ENCODE measurements at places on chromosomes 4 and X. TPM values are rescaled to one million over a fixed set of nuclear protein-coding genes. Genes with fewer than 3 reads are reported as not detected.

- DNase-seq = no peak
Observed at GRCh38 chr4:157076578-157076947, 613 bp downstream of the GLRB start.

DNA sequence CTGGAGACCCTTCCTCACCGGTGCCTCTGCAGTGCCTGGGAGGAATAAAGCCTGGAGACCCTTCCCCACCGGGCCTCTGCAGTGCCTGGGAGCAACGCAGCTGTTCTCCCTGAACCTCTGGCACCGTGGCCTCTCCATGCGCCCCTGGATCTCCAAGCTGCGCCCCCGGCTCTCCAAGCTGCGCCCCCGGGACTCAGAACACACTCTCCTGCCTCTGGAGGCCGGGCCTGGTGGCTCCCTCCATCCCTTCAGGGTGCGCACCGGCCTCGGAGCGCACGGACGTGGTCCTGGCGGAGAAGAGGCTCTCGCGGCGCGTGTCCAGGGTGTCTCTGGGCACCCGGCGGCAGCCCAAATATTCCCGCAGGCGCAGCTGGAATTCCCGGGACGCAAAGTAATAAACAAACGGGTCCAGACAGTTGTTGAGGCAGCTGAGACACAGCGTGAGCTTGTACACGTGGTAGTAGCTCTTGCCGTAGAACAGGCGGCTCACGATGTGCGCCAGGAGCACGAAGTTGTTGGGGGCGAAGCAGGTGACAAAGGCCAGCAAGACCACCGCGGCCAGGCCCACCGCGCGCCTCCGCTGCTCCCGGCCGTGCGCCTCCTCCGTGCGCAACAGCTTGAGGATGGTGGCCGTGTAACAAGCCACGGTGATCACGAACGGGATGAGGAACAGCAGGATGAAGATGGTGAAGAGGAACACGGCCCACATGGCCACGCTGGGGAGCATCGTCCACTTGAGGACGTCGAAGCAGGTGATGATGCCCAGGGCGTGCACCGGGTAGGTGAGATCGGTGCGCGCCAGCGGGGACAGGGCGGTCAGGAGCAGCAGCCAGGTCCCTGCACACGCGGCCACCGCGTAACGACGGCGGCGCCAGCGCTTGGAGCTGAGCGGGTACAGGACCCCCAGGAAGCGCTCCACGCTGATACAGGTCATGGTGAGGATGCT, 12.8 kb upstream of the ASMTL start:
- DNase-seq = no peak

CLDN34 gene
- 0.10 TPM for polyA plus RNA-seq

GRCh38 chr4:183013730-183014002, 85.4 kb upstream of the WWC2 start:
- no peak for DNase-seq

DNA sequence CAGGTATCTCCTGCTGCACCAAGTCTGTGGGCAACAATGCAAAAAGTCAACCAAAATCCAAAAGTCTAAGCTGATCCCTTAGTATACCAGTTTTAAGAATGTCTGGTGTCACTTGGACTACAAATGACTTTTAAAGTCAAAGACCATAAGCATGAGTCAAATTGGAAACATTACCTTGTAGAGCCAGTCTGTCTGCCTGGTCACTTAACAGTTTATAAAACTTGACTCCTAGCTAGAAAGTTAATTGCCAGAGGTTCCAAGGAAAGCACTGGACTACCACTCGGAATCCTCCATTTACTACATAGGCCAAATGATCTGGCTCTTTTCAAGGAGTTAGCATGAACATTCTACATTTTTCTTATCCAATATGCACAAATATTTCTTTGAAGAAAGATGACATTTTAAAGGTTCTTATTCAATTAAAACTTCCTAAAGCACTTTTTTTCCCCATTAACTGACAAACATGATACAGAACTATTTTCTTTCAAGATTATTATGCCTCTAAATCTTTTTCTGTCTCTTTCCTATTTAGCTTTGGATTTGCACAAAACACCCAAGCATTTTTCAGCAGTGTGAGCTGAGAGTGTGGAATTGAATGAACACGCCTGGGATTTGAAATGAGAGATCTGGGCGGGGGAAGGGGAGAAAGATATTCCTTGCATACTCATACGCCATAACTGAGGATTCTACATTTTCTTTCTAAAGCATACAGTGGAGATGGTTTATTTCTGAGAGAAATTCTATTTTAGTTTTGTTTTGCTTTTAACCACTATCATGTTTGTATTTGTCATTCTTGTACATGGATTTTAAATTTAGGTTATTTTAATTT, 188.4 kb downstream of the SHROOM3 start:
- DNase-seq = no peak

DNA sequence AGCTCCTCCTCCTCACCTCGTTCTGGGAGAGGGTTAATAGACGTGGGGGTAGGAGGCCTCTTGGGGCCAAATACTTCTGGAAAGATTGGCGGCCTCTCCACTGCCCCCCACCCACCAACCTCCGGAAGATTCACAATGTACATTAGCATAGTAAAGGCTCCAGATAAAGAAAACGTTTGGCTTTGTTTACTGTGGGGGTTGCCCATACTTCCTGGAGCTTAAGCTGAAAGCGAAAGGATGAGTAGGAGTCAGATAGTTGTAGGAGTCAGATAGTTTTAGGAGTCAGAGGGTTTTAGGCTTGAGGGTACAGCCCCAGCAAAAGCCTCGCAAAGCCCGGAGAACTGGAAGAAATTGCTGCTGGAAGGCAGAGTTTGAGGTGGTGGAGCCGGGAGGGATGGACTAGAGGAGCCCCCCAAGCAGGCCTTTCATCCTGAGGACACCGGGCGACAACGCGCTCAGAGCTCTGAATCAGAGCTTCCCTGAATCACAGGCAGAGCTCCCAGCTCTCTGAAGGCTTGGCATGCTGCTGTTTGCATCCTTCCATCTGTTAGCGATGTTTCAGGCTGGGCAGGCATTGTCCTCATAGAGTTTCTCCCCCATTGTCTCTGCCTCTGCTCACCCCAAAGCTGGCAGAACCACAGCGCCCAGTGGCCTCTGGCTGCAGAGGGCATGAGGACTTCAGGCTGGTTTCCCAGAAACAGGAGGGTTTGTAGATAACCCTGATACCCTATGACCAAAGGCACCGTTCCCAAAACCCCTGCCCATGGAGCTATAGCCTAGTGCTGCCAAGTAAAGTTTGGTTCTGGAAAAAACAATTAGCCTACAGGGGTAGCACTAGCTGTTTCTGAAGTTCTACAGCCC, 280.7 kb downstream of the BCOR start:
- no peak for DNase-seq

DNA sequence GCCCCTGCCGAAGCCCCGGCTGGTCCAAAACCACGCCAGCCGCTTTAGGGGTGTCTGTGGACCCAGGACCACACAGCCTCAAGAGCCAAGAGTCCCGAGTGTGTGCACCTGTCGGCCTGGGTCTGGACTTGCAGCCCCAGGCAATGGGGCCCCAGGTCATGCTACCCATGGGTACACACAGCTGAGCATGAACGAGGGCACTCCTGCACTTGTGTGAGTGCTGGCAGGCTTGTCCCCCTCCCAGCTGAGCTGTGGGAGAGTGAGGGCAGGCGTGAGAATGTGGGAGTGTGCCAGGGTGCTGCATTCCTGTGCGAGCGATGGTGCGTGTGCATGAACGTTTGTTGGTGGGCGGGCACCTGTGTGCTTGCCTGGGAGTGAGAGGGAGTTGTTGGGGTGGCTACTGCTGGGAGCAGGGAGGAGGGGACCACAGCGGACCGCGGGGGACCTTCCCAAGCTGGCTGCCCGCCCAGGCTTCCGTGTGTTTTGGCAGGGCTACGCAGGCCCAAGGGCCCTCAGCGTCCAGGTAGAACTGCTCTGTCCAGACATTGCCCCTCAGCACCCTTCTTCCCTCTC, 30.8 kb downstream of the BLOC1S4 start:
- no peak for DNase-seq

- DNase-seq = no peak
Observed at GRCh38 chrX:42778096-42778495, at the start of gene PPP1R2C. PPP1R2C (minus strand) TSS chrX:42778163; CDS start chrX:42778079, 84 bp downstream.

GRCh38 chr4:19227701-19228100, 1024.0 kb upstream of the SLIT2 start:
- DNase-seq = no peak

GRCh38 chr4:185139736-185140135, 3.3 kb upstream of the SLC25A4 start:
- DNase-seq = no peak

GRCh38 chr4:155617296-155617695, 49.4 kb upstream of the GUCY1A1 start:
- no peak for DNase-seq

GRCh38 chrX:104282166-104282725, 27.5 kb upstream of the ESX1 start:
- DNase-seq = no peak
